ENCODE measurements at places on chromosomes 6 and 20.

DNA sequence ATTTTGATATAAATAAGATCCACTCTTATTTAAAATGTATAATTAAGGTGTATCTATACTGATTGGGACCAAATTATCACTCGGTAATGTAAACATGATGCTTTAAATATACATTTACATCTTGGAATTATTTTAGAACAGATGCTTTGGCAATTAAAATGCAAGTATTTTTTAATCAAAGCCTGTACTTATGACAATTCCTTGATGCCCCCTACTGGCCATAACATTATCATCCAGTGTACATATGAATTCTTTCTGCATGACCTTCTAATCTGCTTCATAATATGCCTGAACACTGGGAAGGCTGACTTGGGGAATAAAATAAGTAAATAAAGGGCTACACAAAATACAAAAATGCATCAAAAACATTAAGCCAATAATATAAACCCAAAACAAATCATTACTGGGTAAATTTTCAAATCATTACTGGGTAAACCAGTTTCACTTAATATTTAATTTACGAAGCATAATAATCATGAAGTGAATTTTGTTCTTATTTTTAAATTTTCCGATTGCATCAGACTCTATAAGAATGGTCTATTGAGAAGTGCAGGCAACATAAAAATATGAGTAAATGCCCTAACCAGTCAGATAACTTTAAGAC lies 65.1 kb downstream of the CGA start:
- peak; percentile 74 for DNase-seq

GRCh38 chr6:166836785-166837718 lies 119.3 kb downstream of the RNASET2 start:
- no peak for DNase-seq

- no peak for DNase-seq
Observed at GRCh38 chr20:2449386-2449785, 21.2 kb downstream of the SNRPB start.

- no peak for DNase-seq
Observed at GRCh38 chr20:51514249-51514648, 28.3 kb downstream of the NFATC2 start.

All from NCI-H1417 (cell line).